Stimulated activated CD4-positive, alpha-beta T cell treated with anti-CD3 and anti-CD28 coated beads, Interleukin-15, amount 100 ng/mL, for 48 hours (primary cell): ENCODE measurements at places on chromosomes 16 and 17.

DNA sequence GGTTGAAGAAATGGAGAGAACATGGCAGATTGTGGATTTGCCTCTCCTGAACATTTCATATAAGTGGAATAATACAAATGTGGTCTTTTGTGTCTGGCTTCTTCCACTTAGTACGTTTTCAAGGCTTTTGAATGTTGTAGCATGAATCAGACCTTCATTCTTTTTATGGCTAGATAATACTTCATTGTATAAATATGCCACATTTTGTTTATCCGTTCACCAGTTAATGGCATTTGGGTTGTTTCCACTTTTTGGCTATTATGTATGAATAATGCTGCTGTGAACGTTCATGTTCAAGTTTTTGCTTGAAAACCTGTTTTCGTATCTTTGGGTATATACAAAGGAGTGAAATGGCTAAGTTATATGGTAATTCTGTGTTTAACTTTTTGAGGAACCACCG is 130.4 kb downstream of the TANC2 start:
- DNase-seq = no peak

- no peak for DNase-seq
These were observed 6.7 kb upstream of the GAST start for GRCh38 chr17:41705271-41705991.

- peak; percentile 36 for DNase-seq
These were observed 198.6 kb downstream of the RPTOR start for GRCh38 chr17:80743181-80743771.

DNA sequence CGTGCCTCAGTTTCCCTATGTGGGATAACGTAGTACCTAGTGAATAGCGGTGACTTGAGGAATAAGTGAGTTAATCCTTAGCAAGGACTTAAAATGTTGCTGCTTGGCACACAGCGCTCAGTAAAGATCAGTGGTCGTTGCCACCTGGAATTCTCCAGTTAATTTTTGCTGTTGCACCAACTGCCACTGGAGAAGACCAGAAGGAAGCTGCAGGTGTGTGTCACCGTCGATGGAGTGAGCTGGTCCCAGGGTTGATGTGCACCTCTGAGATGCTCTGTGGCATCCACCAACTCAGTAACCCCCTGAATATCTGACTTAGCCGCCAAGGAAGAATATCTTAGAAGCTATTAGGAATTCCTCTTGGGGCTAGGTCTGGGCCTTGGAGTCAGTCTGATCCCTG is 4.1 kb downstream of the ABCC1 start:
- no peak for DNase-seq

GRCh38 chr17:30433514-30433913 is 43.7 kb upstream of the GOSR1 start:
- no peak for DNase-seq

DNA sequence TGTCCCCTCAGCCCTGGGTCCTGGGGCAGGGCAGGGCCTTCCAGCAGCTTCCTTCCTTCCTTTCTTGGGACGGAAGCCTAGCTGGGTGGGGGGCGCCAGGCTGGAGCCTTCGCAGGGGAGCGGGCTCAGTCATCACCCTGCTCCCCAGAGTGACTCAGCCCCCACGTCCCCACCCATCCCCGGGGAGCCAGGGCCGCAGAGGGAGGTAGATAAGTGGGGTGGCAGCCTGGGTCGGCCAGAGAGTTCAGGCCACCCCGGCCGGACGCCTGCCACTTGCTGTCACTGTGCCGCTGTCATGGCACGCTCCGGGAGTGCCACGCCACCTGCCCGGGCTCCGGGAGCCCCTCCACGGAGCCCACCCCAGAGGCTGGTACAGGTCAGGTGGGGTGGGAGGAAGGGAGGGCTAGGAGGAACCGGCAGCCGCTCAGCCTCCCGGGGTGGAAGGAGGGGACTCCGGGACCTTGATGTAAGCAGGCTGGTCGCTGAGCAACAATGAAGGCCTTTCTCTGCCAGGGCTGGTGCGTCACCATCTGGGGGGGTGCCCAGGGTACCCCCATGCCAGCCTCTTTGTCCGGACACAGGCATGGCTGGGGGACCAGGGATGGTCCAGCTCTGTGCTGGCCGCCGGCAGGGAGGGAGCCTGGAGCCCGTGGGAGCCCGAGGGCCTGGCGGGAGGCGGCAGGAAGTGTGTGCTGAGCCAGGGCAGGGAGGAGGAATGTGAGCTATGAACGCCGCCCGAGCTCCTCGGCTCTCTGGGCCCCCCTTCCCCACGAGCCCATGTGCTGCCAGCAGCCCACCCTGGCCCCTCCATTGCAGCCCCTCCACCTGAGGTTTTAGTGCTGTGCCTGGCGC is 6.6 kb downstream of the NHERF2 start:
- no peak for DNase-seq

DNA sequence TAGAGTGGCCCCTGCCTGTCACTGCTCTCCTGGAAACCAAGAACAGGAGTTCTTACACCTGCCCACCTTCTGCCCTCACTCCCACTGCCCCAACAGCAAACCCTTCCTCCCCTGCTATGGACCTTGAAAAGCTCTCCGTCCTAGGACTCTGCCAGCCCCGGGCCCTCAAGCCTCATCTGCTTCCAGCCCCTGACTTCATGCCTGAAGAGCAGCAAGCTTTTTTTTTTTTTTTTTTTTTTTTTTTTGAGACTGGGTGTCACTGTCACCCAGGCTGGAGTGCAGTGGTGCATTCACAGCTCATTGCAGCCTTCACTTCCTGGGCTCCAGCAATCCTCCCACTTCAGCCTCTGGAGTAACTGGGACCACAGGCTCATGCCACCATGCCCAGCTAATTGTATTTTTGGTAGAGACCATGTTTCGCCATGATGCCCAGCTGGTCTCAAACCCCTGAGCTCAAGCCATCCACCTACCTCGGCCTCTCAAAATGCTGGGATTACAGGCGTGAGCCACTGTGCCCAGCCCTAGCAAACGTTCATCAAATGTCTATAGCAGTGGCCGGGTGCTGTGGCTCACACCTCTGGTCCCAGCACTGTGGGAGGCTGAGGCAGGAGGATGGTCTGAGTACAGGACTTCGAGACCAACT is 16.9 kb downstream of the CARHSP1 start:
- DNase-seq = no peak
